ENCODE measurements at places on chromosomes 11 and 22.

DNA sequence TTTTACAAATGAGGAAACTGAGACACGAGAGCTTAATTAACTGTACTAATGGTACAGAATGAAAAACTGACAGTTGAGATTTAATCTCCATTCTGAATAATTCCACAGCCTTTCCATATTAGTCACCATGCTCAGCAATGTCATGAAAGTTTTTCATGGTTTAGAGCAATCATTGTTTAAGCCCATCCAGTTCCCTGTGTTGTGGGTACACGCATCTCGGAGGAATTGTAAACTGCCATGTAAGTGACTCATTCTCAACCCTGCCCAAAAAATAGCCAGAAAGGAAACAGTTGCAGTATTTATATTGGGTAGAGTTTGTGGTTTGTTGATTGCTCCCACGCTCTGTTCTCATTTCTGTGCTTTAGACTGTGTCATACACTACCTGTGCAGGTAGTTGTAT is 1790.8 kb downstream of the LRRC4C start:
- DNase-seq: no peak

DNA sequence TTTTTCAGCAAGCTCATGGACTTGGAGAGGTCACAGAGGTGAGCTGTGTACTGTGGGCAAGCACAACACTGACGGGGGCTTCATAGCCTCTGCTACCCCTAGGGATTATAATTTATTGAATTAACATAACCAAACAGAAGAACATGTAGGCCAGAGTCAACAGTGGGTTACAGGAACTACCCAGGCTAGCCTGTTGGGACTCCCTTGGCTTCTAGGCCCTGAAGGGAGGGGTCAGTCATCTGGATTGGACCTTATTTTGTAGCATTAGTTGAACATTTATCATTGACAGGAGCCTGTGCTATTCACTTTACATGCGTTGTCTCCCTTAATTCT is 56.9 kb downstream of the KREMEN1 start:
- DNase-seq: no peak

DNA sequence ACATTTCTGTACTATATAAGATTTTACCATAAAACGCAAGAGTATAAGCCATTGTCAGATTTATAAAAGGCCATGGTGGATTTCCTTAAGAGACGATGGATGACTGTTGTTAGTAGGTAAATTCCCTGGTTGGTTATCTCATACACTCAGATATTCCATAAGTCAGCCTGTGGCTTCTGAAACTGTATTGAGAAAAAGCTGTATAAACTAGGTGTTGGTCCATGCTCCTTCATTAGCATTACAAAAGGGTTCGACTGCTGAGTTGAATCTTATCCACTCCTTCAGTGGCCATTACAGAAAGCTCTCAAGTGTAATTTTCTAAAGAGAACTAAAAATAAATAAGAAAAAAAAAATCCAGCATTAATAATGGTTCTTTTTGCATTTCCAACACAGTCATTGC is 5.3 kb downstream of the GRAP2 start:
- DNase-seq: no peak

- DNase-seq: no peak
These were observed 142.2 kb downstream of the HIPK3 start for GRCh38 chr11:33399421-33399820.

DNA sequence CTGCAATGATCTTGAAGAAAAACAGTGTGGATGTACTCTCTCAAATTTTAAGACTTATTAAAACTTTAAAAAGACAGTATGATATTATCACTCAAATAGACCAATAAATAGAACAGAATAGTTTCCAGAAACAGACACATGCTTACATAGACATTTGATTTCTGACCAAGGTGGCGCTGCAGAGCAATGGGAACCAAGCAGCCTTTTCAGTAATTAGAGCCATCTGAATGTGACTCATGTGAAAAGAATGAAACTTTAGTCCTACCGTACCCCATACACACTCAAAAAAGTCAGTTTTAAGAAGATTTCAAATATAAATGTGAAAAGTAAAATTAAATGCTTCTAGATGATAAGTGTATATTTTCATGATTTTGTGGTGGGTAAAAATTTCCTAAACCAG is 74.2 kb upstream of the MS4A8 start:
- DNase-seq: no peak

DNA sequence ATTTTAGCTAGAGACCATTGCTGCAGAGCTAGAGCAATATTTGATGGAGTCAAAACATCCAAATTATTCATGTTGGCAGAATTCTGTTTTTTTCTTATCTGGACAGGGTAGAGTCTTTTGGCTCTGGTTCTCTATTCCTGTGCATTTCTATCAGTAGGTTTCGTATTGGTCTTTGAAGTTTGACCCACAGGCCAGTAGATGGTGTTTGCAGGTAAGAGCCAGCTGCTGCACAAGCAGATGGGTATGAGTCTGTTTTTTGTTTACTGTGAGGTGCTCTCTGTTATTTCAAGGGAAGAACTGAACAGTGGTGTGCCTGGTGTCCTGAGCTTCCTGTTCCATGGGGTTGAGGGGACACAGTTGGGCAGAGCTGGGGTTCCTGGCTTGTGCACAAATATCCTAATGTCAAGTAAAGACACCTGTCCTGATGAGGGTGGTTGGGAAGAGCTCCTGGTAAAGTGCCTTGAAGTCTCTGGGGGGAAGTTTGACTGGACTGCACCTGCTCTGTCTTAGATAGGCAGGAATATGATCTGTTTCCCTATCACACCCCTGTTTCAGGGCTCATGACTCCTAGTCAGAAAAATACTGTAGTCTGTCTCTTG is 34.0 kb upstream of the SLC22A25 start:
- no peak for DNase-seq

DNA sequence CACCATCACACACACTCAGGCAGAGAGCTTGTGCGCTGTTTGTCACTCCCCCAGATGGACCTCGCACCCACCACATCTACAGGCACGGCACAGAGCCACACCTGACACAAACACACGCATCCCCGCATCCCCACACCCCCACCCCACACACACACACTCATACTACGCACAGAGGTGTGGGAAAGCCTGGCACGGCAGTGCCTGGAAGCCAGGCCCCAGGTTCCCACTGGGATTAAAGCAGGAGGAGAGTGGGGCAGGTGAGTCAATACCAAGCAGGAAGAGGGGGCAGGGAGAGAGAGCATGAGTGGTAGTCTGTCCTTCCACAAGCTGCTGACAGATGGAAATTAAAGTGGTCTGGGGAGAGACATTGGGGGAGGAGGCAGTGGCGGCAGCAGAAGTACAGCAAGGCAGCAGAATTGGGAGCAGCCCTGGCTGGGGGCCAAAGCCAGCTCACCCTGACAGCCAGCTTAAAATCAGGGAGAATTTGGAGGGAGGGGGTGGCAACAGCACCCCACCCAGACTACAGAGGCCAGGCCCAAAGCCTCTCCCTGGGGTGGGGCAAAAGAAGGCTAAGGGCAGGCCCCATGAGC is 20.7 kb downstream of the TNKS1BP1 start:
- peak; percentile 50 for DNase-seq

GRCh38 chr11:128022007-128022368 is 565.4 kb downstream of the ETS1 start:
- DNase-seq: no peak

GRCh38 chr11:130827451-130828377 is 88.6 kb downstream of the SNX19 start:
- no peak for DNase-seq

DNA sequence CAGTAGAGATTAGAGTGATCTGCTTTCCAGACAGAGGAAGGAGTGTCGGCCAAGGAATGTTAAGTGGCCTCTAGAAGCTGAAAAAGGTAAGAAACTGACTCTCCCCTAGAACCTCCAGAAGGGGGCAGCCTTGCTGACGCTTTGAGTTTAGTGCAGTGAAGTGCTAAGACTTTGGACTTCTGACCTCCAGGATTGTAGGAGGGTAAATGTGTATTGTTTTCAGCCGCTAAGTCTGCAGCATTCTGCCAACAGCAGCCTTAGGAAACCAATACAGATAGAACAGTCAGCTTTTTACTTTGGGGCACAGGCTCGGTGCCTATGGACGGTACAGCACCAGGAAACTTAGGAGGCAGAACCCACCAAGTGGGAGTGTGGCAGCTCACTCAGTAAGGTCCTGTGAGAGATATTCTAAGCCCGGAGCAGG is 3.6 kb upstream of the TBC1D22A start:
- DNase-seq: no peak

GRCh38 chr11:46951864-46952263 is 15.3 kb downstream of the CSTPP1 start:
- DNase-seq: no peak

GRCh38 chr11:35629511-35629910 is 11.3 kb downstream of the FJX1 start:
- DNase-seq: no peak

- DNase-seq: no peak
These were observed 147.9 kb upstream of the PLET1 start for GRCh38 chr11:112408517-112408916.

DNA sequence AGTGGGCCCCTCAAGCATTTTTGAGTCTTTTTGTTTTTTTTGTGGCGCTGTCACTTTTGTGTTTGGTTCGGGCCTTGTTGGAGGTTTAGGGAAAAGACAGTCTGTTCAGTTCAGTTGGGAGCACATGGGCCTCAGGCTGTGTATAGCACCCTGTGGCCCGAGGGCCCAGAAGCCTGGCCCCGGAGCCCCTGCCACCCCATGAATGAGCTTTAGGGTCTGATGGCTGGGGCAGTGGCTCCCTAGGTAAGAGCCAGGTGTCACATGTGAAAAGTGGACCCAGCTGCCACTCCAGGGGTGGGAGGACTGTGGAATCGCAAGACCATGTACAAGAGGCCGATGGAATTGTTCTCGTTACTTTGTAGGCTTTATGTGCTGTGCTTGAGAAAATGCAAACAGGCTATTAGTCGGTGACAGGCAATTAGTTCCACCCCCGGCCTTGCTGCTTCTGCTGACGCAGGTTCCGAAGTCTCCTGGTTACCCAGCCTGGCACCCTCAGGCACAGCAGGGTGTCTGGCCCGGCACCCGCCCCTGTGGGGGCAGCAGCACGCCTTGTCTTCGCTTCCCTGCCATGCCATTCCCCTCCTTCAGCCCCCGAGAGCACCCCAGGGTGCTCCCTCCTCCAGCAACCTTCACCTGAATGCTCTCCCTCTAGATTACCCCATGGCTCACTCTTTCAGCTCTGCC is 38.2 kb upstream of the PARVG start:
- no peak for DNase-seq

- peak; percentile 51 for DNase-seq
These were observed at the start of gene TCN2 for GRCh38 chr22:30606455-30607299. TSS of gene TCN2 (plus strand) at chr22:30607174. CDS start at chr22:30607332, 158 bp downstream.

DNA sequence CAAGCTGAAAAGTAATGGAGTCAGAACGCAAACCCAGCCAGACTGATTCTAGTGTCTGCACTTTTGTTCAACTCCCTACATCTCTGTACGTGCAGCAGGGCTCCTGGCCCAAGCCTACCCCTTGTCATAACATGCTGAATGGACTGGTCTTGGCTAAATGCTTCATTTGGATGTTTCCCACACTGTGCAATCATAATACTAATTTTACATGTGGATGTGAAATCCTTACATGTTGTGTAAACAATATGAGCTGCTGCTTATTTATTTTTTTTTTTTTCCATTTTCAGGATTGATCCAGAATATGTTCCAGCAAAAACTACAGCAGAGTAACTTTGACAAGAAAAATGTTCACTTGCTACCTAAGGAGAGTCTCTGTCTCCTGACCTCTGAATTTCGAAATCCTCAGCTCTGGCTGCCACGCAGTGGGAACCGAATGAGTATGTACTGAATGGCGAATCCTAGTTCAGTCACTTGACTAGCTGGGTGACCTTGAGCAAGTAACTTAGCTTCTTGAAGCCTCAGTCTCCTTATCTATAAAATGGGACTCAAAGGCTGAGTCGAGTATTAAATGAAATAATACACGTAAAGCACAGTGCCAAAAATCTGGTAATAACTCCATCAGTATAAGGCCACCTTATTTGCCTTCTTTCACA is 133.4 kb downstream of the EHF start:
- DNase-seq: no peak

DNA sequence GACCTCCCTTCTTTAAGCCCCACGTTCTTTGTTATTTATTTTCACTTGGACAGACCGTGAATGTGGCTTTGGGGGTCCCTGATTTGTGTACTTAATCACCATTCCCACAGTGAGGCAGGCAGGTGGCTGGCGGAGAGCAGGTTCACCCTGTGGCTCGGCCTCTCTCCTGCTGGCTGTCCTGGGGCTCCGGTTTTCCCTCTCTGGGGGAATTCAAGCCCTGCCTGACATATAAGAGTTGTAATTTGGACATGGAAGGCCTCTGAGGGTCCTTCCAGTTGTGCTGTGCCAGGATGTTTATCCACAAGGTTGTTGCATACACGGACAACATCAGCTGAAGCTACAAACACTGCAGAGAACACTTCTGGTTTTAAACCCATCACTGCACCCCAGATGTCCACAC is 824.5 kb downstream of the TBC1D22A start:
- no peak for DNase-seq

- DNase-seq: no peak
These were observed 414.9 kb downstream of the TBC1D22A start for GRCh38 chr22:47177334-47177815.

DNA sequence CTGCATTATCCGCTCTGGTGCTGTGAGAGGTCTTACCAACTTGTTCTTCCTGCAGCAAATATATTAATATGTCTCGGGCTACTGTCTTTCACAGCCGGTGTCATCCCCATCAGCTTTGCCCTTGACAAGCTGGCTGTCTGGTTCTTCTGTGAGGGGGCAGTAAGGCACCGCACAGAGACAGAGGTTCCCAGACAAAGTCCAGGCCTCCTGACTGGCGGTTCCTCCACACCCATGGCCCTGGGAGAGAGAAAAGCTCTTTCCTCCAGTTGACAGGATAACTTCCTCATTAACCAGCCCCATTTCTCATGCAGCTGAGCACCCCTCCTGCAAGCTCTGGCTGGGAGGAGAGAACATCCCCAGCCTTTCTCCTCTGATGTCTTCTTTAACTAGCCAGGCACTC is 212.5 kb upstream of the SEZ6L start:
- no peak for DNase-seq

GRCh38 chr11:90465553-90465952 is 242.7 kb upstream of the CHORDC1 start:
- DNase-seq: no peak

GRCh38 chr11:74956397-74957015 is 7.4 kb downstream of the SPCS2 start:
- DNase-seq: no peak

DNA sequence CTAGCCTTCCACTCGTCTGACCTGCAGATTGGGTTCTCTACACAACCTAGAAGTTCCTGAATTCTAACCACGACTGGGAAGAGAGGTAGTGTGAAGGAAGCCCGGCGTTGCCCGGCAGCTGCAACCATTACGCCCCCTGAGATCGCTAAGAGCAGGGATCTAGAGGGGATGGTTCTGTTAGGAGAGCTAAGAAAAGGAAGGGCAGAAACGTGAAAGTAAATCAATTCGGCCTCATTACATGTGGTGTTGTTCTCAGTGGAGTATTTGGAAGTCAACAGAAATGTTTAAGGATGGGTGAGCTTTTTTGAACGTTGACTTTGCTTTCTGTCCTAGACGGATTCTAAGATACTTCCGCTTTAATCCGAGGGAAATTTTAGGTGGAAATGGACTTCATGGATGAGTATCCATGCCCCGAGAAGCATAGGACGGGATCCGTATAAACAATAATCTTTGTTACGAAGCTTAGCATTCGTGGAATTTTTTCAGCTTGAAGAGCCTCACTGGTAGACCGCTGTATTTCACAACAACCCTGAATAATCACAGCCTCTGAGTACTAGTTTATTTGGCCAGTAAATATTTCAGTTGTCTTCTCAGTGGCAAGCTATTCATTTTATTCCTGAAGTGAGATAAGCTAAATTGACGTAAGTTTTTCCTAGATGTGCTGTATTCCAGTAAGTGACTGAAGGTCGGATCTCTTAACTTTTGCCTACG is 629 bp downstream of the ATP5MG start:
- DNase-seq: no peak

- DNase-seq: no peak
These were observed 2925.9 kb upstream of the OR11H1 start for GRCh38 chr22:12601870-12602779.

GRCh38 chr11:108718466-108718865 is 53.6 kb downstream of the DDX10 start:
- peak; percentile 2 for DNase-seq

Data from NCI-H2171 (cell line).